ENCODE measurements at places on chromosomes 6 and 20.
A peak's percentile ranks its signal among the peaks of the same experiment; 100 is the strongest.

- no peak for DNase-seq
These were observed 38.6 kb upstream of the MARCKS start for GRCh38 chr6:113818578-113818977.

DNA sequence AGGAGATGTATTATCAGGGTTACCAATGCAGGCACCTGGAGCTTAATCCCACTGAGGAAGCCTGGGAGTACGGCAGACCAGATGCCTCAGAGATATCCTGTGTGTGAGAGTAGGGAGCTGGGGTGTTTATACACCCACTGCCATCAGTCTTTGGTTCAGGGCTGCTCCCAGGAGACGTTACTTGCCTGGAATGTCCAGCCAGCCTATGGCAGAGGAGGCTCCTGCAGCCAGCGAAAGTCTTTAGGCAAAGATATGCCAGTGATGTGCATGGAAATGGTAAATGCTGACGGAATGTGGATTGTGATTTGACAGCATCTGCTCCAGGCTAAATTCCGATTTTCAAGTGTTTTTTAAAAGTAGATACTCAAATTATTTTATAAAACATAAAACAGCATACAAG, 282.0 kb downstream of the BTBD3 start:
- DNase-seq, result no peak

GRCh38 chr20:16115911-16116552, 457.2 kb downstream of the KIF16B start:
- DNase-seq, result peak; percentile 59

GRCh38 chr6:117138920-117139319, 126.4 kb upstream of the VGLL2 start:
- DNase-seq, result peak; percentile 32

DNA sequence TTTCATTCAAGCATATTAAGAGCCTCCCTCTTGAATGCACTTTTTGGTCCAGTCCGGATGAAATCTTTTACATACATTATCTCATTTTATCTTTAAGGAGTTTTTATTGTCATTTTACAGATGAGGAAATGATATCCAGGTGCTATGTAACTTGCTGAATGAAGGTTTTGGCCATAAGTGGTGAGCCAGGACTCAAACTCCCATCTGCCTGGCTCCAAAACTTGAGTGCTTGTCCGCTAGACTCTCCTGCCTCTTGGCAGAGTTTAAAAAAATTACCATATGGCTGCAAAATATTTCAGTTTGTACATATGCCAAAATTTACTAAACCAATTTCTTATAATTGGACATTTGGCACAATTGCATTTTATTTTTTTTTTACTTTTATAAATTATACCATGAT, 12.2 kb downstream of the PDRG1 start:
- no peak for DNase-seq

GRCh38 chr6:134064461-134064860, 12.0 kb upstream of the SLC2A12 start:
- DNase-seq, result no peak

- DNase-seq, result no peak
These were observed 192.3 kb downstream of the UTRN start for GRCh38 chr6:144477396-144477795.

GRCh38 chr20:59777814-59778575, 155.4 kb downstream of the SYCP2 start:
- no peak for DNase-seq

DNA sequence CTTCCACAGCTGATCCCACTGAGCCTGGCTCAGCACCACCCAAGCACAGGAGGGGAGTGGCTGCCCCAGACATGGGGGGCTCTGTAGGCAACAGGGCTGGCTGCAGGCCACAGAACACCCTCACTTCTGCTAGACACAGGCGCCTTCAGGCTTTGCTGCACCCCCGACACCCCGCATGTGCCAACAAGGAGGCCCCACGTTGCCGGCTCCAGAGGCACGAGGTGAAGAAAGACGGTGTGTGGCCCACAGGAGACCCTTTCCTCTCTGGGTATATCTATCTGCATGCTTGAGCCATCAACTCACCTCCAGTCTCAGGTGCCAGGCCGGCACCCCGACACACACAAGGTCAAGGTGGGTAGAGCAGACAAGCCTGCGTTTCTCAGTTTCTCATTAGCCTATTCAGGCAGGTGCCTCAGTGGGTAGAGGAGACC, 158.3 kb downstream of the DLL1 start:
- no peak for DNase-seq

DNA sequence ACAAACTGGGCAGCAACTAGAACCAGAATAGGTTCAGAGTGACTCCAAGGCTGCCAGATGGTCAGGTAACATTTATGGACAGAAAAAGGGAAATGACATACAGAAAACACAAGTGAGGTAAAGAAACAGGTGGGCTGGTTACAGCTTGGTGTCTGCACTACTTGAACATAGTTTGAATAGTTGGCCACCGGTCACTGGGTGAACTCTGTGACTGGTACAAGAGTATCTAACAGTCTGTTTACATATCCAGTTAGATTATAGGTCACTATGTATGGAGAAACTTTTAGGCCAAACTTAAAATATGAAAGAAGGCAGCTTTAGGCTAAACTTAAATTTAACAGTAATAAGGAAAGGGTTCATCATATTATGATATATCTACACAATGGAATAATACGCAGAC, 32.9 kb downstream of the LCA5 start:
- DNase-seq, result no peak

- DNase-seq, result no peak
These were observed 189.6 kb downstream of the ADAT2 start for GRCh38 chr6:143260857-143261256.

- DNase-seq, result no peak
These were observed 85.9 kb downstream of the PXDC1 start for GRCh38 chr6:3665608-3666007.

GRCh38 chr6:41966961-41967311, 25.3 kb upstream of the CCND3 start:
- DNase-seq, result no peak

DNA sequence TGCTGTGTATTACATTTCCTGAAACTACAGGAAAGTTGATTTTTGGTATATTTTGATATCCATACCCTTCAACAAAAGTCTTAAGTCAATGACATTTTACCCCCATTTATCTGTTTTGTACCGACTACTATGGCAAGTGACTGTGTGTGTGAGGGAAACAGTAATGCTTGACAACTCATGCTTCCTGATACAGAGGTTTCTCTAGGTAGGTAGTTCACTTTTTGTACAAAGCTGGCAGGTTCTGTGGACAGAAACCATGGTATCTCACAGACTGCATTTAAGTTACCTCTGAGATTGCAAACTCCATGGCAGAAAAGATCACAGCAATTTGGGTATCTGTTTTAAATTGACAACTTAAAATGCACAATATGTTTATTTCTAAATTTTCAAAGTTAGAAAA, 28.8 kb downstream of the FARS2 start:
- DNase-seq, result no peak

- DNase-seq, result peak; percentile 7
These were observed 91.1 kb upstream of the PTPN1 start for GRCh38 chr20:50418890-50419642.

DNA sequence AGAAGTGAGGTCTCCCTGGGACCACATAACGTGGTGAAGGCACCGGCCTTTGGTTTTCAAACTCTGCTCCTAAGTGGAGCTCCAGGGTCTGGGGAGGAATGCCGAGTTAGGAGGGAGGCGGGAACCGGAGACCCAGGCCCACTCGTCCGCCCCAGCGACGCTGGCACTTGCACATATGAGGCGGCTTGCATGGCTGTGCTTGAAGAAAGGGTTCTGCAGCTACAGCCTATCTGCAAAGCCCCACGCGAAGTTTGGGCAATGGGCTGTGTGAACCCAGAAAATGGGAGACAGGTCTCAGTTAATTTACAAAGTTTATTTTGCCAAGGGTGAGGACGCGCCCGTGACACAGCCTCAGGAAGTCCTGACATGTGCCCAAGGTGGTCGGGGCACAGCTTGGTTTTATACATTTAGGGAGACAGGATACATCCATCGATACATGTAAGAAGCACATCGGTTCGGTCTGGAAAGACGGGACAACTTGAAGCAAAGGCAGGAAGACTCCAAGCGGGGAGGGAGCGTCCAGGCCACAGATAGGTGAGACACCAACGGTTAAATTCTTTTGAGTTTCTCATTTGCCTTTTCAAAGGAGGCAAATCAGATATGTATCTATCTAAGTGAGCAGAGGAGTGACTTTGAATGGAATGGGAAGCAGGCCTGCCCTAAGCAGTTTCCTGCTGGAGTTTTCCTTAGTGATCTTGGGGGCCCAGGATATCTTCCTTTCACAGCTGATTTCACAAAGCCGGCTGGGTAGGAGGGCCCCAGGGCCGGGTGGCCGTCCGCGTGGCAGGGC, 782 bp upstream of the PCMTD2 start:
- DNase-seq, result no peak

- no peak for DNase-seq
These were observed 13.1 kb downstream of the GABRR1 start for GRCh38 chr6:89204096-89204495.

DNA sequence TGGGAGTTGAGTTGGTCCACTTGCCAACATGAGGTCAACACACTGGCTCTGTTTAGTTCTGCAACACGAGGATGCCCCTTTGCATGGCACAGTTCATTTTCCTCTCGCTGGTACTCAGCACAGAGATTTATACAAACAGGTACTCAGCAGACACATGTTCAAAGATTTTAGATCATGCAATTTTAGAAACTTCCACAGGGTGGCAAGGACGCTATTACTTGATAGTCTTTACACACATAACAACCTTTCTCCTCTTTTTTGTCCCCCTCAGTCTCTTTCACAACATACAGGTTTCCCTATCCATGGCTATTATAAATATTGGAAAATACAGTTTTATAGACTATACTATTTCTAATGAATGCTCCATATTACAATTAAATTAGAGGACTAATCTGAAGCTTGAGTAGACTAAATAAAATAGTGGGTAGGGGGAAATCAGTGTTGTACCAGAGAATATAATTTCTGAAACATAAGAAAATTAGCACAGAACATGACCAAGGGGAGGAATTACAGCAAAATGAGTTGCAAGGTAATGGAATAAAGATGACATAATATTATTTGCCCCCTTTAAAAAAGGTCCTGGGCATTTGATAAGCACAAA, 331.8 kb upstream of the BTBD3 start:
- DNase-seq, result no peak

DNA sequence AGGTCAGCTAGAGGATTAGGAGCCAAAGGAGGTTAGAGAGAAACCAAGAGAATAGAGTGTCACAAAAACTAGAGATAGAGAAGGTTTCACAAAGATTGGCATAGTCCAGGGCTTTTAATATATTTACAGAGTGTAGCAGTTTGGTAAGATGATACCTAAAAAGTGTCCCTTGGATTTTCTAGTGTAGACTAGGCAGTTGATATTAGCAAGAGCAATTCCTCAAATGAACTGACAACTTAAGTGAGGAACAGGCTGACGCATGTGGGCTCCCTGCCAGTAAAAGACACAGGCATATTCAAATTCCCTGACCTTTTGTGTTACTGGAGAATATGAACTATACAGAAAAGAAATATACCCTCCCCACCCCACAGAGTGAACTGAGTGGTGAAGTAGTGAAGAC, 40.1 kb downstream of the VTA1 start:
- DNase-seq, result peak; percentile 67

GRCh38 chr20:7155794-7156193, 388.3 kb downstream of the BMP2 start:
- DNase-seq, result no peak

DNA sequence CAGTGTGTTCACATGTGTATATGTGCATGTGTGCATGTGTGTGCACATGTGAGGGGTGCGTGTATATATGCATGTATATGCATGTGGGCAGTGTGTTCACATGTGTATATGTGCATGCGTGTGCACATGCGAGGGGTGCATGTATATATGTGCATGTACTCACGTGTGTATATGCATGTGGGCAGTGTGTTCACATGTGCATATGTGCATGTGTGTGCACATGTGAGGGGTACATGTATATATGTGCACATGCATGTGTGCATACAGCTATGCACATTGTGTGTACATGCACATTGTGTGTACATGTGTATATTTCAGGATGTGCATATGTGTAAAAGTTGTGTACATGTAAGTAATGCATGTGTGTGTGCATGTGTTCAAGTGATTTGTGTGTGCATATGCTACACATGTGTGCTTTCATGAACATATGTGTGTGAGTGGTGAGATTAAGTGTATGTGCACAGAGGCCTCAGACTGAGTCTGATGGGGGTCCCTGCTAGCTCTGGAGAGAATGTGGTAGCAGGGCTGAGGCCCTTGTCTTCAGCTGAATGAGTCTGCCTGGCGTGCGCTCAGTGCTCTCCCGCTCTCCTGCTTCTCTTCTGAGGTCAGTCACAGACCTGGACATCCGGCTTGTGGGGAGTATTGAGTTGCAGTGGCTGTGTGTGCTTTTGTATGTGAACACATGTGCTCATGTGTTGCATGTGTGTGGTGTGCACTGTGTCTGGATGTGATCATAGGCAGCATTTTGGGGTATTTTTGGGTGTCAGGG, 19.9 kb upstream of the MYT1 start:
- no peak for DNase-seq

DNA sequence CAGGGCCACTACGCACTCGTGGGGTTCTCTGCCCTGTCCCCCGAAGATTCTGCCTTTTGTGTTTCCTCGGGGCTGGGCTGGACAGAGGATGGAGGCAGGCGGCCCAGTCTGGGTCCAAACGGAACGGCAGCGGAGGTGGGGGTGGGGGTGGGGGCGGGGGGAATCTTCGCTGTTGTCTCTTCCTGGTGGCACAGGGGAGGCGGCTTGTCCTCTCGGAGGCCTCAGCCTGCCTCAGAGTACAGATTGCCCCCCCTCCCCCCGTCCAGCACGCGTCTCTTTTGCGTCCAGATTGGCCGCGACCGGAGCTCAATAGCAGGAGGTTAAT, 1.4 kb upstream of the INSM1 start:
- no peak for DNase-seq

DNA sequence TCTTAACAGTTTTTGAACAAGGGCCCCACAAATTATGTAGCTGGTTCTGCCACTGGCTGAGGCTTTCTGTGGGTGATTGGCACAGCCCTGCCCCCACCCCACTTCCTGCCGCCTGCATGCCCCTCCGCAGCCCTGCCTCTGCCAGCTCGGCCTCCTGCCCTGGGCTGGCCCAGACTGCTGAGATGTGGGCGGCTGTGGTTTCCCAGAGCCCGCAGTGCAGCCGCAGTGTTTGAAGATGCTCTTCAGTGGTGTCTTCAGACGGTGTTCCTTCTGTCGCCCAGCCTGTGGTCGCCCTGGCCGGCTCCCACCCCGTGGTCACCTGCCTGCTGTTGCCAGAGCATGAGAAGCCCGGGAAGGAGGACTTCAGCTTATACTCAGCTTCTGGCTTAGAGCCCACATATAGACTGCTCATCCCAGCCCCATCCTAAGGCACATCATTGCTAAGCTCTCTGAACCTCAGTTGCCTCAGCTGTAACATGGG, 154.3 kb downstream of the VEGFA start:
- DNase-seq, result no peak

- DNase-seq, result no peak
These were observed 15.7 kb downstream of the DCBLD1 start for GRCh38 chr6:117498159-117498558.

DNA sequence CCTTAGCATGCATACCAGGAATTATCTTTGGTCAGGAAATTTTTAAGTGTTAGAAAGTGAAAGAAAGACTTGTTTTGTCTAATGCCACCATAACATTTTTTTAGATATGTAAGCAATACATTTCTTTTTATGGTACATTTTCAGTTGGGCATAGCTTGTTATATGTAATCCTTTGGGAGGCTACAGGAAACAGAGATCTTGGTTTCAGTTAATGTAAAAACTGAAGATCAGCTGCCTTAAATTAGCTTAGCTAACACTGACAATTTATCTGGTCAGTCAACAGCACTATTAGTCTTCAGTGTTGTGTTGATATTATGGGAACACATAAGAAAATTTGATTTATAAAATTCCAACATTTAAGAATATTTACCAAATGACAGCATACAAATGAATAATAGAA, 78.6 kb upstream of the SMIM8 start:
- DNase-seq, result no peak
